ENCODE measurements at places on chromosomes 5 and 9. TPM values are rescaled to one million over a fixed set of nuclear protein-coding genes. Genes with fewer than 3 reads are reported as not detected.

- DNase-seq: peak; percentile 60
Observed at GRCh38 chr9:130820135-130820738, 14.8 kb upstream of the ABL1 start.

Gene PIGO
- total RNA-seq: 23.2 TPM

Gene IFNK
- not detected for total RNA-seq

DNA sequence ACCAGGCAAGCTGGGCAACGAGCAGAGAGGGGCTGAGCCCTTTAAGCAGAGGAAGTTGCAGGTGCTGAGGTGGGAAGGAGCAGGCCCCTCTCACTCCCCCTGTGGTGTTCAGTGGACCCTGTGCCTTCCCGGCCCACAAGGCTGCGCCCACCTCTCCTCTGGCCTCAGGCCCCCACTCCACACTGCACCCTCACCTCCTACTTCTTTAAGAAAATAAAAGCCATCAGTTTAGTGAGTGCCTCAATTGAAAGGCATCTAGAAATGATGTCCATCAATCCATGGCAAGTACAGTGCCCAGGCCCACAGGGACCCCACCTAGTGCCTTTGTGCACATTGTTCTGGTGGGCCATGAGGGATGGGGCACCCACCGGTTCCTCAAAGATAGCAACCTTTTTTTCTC lies 158.0 kb downstream of the PAX5 start:
- DNase-seq: no peak

GRCh38 chr5:96031811-96032261 lies 70.2 kb upstream of the ELL2 start:
- no peak for DNase-seq

GRCh38 chr5:168468836-168469235 lies 17.4 kb upstream of the RARS1 start:
- DNase-seq: no peak

DNA sequence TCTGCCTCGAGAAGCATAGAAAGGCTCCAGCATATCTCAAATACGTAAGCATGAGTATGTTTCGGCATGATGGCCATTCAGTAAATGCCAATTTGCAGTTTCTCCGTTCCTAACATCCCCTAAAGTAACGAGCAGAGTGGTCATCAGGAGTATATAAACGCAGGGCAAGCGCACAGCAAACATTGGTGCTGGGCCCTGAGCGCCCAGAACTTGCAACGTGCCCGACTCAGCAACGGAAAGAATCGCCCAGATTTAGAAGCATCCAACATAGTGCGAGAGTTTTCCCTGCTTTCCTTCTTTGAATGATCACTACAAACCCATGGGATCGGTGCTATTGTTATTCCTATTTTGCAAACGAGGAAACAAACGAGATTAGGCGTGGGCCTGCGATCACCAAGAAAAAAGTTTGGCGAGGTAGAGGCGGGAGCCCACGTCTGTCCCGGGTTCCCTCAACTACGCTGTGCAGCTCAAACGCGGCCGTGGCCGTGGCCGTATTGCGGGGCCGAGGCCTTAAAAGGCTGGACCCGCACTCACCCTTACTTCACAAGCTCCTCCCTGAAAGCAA lies 505 bp downstream of the RPS14 start:
- no peak for DNase-seq

GRCh38 chr9:95177617-95178016 lies 139.9 kb downstream of the FANCC start:
- no peak for DNase-seq

- no peak for DNase-seq
Observed at GRCh38 chr9:19995619-19996018, 206.8 kb upstream of the SLC24A2 start.

GRCh38 chr5:148740966-148741742 lies 85.3 kb upstream of the ADRB2 start:
- peak; percentile 62 for DNase-seq
